GM12878 (cell line): ENCODE measurements at places on chromosomes 6 and 20. TPM values are rescaled to one million over a fixed set of nuclear protein-coding genes. Genes with fewer than 3 reads are reported as not detected.

GRCh38 chr6:28111964-28112363 lies 12.4 kb upstream of the ZSCAN16 start:
- H3K27ac ChIP-seq: no peak overlapping the region
- H3K4me1 ChIP-seq: no peaks in the 10 kb centered on the region
- H3K36me3 ChIP-seq: peaks cover 15% of the 10 kb centered on the region; the same call in 1 of the 2 replicates
- no peaks in the 10 kb centered on the region for H3K27me3 ChIP-seq

GRCh38 chr6:81744131-81744530 lies 8.3 kb downstream of the TENT5A start:
- H3K4me1 ChIP-seq: no peaks in the 10 kb centered on the region
- no peak overlapping the region for H3K27ac ChIP-seq
- H3K36me3 ChIP-seq: no peaks in the 10 kb centered on the region
- H3K27me3 ChIP-seq: no peaks in the 10 kb centered on the region; the same call in 1 of the 2 replicates
- DNase-seq: no peak
- H3K4me3 ChIP-seq: no peak overlapping the region

- peaks cover 9% of the 10 kb centered on the region for H3K36me3 ChIP-seq
- H3K4me3 ChIP-seq: no peak overlapping the region
- H3K27ac ChIP-seq: no peak overlapping the region
- no peaks in the 10 kb centered on the region for H3K27me3 ChIP-seq
- DNase-seq: no peak
Measured at GRCh38 chr6:73481969-73482368, 20.4 kb downstream of the MTO1 start.

SYTL3 gene
- 7.1 and 8.4 TPM in 2 replicates for total RNA-seq

DNA sequence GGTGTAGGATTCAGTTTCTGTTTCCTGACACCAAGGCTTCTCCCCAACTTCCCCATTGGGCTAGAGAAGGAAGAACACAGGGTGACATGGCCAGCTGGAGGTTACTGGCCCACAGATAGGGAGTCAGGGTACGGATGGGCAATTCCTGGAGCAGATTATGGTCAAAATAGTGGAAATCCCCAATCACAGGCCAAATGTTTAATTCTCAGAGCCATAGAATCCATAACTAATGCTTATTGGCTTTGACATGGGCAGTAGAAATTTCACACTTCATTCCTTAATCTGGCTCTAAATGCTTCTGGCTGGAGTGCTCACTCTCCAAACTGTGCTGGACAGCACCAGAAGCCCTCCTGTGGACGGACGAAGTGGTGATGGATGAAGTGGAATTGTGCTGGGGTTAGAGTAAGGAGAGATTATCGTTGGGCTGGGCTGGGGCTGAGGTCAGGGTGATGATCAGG lies 887 bp downstream of the SIGLEC1 start:
- peaks cover 5% of the 10 kb centered on the region for H3K4me1 ChIP-seq
- no peaks in the 10 kb centered on the region for H3K36me3 ChIP-seq
- H3K4me3 ChIP-seq: no peak overlapping the region
- DNase-seq: no peak

- H3K4me1 ChIP-seq: peaks cover 14% of the 10 kb centered on the region
- no peak overlapping the region for H3K4me3 ChIP-seq
- no peak for DNase-seq
- H3K36me3 ChIP-seq: no peaks in the 10 kb centered on the region
- no peak overlapping the region for H3K27ac ChIP-seq
- no peaks in the 10 kb centered on the region for H3K27me3 ChIP-seq
Measured at GRCh38 chr20:21278829-21279228, 24.3 kb upstream of the XRN2 start.

- no peaks in the 10 kb centered on the region for H3K36me3 ChIP-seq
- DNase-seq: no peak
- H3K27me3 ChIP-seq: no peaks in the 10 kb centered on the region
Measured at GRCh38 chr6:36907781-36908180, 22.0 kb downstream of the C6orf89 start.

- no peak overlapping the region for H3K27ac ChIP-seq
- no peaks in the 10 kb centered on the region for H3K36me3 ChIP-seq
- no peak for DNase-seq
- H3K27me3 ChIP-seq: no peaks in the 10 kb centered on the region; the same call in 1 of the 2 replicates
- H3K4me3 ChIP-seq: no peak overlapping the region
Measured at GRCh38 chr20:19893356-19893755, 123.8 kb upstream of the NAA20 start.

DNA sequence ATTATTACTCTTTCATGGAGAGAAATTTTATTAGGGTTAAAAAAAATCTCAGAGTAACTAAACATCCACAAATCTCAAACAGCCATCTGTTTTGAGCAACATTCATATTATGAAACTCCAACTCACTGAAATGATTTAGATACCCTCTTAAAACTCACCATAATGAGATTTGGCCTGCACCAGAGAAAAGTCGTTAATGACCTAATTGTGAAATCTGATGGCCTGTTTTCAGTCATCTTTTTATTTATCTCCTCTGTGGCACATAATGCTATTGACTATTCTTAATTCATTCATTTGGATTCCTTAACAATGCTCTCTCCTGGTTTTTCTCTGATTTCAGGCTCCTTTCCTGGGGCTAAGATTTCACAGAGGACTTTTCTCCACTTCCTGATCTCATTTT lies 192.7 kb downstream of the RNF144B start:
- no peaks in the 10 kb centered on the region for H3K4me1 ChIP-seq
- no peaks in the 10 kb centered on the region for H3K36me3 ChIP-seq
- no peak overlapping the region for H3K27ac ChIP-seq
- H3K27me3 ChIP-seq: no peaks in the 10 kb centered on the region; the same call in 1 of the 2 replicates
- H3K4me3 ChIP-seq: no peak overlapping the region

CHRNA4 gene
- 0.21 and 0.41 TPM in 2 replicates for total RNA-seq

- no peaks in the 10 kb centered on the region for H3K4me1 ChIP-seq
- no peak for DNase-seq
- H3K27me3 ChIP-seq: no peaks in the 10 kb centered on the region; the same call in 1 of the 2 replicates
- no peaks in the 10 kb centered on the region for H3K36me3 ChIP-seq
Measured at GRCh38 chr6:136175873-136176272, 74.2 kb downstream of the MTFR2 start.
